ENCODE measurements at places on chromosomes 12 and 14.

- no peak for DNase-seq
Measured at GRCh38 chr14:81192594-81192993, 28.2 kb downstream of the GTF2A1 start.

- no peak for DNase-seq
Measured at GRCh38 chr14:98136012-98136789, 1135.8 kb downstream of the BCL11B start.

- DNase-seq = no peak
Measured at GRCh38 chr12:64469455-64470142, 17.7 kb downstream of the TBK1 start.

DNA sequence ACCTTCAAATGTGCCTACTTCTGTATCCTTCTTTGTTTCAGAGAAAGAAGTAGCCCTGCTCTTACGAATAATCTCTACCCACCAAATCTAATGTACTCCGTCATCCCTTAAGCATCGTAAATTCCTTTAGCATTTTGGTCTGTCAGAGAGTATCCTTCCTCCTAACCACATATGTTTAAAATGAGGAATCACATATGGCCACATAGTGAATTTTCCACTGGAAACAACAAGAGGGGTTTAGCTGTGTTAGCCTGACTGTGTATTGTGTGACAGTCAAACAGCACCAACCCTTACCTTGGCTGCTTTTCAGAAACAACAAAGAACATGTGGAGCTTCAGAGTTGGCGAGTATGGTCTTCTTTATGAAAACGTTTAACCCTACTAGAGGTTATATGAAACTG lies 5.5 kb downstream of the LUM start:
- no peak for DNase-seq

- no peak for DNase-seq
Measured at GRCh38 chr12:45975506-45975905, 14.9 kb downstream of the SCAF11 start.

DNA sequence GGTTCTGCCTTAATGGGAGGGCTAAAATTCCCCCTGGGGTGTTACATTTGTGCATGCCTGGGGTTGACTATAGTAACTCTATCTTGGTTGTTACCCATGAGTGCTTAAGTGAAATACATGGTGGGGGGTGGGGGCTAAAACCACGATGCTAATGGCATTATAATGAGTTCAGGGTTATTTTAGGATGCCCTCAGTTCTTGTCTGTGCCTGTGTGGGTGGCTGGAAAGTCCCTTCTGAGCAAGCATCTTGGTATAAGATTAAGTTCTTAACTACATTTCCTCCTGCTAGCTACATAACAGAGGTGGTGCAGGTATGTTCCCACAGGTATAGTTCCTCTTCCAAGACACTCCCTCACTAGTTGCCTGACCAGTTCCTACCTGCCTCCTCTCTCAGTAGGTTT lies 822.3 kb downstream of the LRFN5 start:
- no peak for DNase-seq

DNA sequence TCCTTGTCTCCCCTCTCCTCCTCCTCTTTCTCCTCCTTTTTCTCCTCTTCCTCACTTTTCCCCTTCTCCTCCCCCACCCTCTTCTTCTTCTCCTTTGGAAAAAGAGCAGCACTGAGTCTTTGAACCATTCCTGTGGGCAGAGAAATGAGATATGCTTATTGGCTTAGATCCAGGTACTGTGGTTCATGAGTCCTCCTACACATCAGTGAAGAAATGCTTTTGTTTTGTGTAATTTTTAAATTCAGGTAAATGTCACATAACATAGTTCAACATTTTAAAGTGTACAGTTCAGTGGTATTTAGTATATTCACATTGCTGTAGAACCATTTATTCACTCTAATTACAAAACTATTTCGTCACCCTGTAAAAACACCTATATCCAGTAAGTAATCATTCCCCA lies 402.1 kb downstream of the AACS start:
- no peak for DNase-seq

- no peak for DNase-seq
Measured at GRCh38 chr14:58191763-58192601, 8.0 kb upstream of the ACTR10 start.

DNA sequence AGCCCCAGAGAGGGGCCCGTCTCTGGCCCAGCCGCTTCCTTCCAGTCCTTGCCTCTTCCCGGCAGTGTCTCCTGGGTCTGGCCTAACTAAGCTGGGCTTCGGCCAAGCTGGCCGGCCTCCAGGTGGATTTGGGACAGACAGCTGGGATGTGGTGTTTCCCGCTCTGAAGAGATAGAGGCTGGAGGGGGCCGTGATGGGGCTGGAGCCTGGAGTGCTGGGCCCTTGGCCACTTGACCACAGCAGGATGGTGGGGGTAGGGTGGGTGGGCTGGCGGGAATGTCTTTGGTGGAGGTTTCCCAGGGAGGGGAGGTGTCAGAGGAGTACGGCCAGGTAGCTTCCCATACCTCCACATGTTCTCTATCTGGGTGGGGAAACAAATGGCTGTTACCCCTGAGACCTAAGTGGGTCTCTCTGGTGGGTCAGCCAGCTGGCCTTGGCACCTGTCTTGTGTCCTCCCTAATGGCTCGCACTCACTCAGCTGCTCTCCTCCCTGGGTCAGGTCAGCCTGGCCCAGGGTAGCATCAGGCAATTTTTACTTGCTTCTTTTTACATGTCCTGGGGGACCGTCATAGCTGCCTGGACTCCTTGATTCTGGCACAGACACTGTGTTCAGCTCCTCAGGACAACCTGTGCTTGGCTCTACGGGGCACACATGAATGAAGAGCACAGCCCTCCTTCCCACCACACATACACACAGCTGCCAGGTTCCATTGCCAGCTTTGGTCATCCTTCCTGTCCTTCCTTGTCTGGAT lies 19.8 kb upstream of the PGF start:
- DNase-seq = no peak

GRCh38 chr12:120362516-120363273 lies 6.3 kb downstream of the MSI1 start:
- peak; percentile 15 for DNase-seq

DNA sequence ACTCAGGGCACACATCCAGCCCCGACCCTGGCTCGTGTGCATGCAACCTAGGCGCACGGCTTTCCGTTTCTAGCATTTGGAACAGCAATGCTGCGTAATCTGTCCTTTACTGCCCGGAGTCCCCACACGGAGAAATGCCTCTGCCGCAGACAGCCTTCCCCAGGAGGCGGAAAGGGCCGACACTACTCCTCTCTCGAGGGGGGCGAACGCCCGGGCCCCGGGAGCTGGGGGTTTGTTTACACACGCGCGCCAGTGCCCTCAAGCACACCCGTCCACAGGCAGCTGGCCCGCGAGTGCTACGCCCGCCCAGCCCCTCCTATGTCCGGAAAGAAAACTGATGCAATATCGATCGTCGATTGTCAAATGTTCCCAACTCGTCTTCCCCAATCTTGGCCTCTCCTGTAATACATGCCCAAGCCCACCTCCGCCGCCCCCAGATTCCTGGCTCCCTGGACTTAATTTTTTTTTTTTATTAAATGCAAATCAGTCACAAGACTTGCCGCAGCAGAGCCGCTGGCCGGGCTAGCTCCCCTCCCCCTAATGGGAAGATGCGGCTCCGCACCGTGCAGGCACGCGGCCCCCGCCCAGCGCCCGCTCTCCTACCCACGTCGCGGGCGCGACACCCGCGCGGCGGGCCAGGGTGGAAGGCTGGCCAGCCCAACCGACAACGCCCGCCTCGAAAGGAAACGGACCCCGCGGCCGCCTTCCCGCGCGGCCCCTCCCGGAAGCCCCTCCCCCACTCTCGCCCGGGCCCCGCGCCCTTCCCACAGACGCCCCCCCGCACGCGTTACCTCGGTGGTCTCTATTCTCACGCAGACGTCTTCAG lies 642 bp downstream of the SLC38A2 start:
- DNase-seq = peak; percentile 17

GRCh38 chr14:103803661-103804060 lies 43.7 kb downstream of the PPP1R13B start:
- DNase-seq = no peak

GRCh38 chr14:75418850-75419768 lies 8.7 kb upstream of the JDP2 start:
- DNase-seq = no peak

DNA sequence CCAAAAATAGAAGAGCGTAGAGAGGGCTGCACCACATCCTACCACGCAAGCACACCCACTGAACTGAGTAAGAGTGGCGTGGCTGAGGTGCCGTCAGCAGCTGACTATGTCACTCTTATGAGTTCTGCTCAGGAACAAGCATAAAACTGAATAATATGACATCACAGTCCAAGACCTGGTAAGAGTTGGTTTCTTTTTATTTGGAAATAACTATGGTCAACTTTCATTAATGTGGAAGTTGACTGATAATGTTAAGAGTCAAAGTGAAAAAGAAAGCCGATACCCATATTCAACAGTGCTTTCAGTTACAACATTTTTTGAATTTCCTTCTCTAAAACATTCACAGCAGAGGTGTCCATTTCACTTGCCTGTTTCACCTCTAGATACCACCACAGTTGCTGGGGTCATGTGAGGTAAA lies 44.6 kb downstream of the GNS start:
- no peak for DNase-seq

DNA sequence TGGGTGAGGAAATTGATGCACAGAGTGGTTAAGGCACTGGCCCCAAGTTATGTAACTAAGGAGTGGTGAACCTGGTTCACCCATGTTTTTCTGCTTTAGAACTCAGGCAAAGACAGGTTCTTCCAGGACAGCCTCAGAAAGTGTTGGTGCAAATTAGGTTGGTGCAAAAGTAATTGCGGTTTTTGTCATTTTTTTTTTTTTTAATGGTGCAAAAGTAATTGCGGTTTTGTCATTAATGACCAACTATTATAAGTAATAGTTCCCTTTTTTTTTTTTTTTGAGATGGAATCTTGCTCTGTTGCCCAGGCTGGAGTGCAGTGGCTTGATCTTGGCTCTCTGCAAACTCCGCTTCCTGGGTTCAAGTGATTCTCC lies 5.2 kb upstream of the SSH1 start:
- no peak for DNase-seq

DNA sequence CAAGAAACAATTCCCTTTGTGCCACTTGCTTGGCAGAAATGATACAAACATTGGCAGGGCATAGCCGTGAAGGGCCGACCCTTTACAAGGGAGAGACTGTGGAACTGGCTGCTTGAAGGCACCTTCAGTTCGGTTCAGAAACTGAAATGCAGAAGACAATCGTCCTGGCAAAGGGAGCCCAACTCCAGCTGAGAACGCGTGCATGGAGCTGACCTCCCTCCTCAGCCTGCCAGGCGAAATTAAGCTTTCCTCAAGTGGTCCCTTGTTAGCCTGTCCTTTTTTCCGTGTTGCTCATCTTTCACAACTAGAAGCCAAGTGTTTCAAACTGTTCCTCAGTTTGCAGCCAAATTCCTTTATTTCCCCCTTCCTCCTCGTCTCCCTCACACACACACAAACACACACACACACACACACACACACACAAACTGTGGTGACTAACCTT lies 8.1 kb downstream of the LGR5 start:
- DNase-seq = no peak

- no peak for DNase-seq
Measured at GRCh38 chr12:46154221-46154985, 114.4 kb downstream of the SLC38A1 start.

GRCh38 chr12:69083689-69084088 lies 150.7 kb upstream of the CPM start:
- no peak for DNase-seq

GRCh38 chr14:81416981-81417380 lies 16.9 kb upstream of the STON2 start:
- no peak for DNase-seq

- no peak for DNase-seq
Measured at GRCh38 chr12:132550014-132550802, 60.2 kb downstream of the LRCOL1 start.

- DNase-seq = no peak
Measured at GRCh38 chr12:11601647-11602046, 47.8 kb upstream of the ETV6 start.

DNA sequence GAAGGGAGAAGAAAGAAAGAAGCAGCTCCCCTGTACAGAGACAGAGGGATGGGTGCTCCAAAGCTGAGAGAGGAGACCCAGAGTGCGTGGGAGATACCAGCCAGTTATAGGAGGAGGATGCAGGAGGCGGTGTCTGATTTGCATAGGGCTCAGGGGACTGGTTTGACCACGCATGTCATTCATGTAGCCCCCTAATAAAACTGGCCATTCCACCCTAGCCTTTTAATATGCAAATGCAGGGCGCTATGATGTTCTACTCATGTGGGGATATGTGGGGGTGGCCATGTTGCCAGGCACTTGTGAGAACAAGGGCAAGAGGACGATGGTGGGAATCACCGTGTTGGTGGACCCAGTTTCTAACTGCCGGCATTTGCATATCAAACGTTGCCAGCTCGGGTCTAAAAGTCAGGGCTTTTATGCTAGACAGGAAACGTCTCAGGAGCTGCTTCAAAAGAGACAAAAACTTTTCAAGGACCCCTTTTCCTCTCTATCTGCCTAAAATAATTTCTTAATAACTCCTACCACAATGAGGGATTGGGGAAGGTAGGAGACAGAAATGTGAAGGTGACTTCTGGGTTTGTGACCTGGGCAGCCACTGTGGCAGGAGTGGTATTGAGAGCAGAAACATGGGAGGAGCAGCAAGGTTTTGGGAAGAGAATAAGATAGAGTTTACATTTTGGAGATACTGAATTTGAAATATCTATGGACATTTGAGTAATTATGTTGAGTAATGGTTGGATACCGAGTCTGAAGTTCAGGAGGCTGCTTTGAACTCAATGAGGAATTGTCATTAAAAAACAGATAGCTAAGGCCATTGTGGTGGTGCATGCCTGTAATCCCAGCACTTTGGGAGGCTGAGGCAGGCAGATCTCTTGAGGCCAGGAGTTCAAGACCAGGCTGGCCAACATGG lies 2.2 kb upstream of the ATXN3 start:
- no peak for DNase-seq

DNA sequence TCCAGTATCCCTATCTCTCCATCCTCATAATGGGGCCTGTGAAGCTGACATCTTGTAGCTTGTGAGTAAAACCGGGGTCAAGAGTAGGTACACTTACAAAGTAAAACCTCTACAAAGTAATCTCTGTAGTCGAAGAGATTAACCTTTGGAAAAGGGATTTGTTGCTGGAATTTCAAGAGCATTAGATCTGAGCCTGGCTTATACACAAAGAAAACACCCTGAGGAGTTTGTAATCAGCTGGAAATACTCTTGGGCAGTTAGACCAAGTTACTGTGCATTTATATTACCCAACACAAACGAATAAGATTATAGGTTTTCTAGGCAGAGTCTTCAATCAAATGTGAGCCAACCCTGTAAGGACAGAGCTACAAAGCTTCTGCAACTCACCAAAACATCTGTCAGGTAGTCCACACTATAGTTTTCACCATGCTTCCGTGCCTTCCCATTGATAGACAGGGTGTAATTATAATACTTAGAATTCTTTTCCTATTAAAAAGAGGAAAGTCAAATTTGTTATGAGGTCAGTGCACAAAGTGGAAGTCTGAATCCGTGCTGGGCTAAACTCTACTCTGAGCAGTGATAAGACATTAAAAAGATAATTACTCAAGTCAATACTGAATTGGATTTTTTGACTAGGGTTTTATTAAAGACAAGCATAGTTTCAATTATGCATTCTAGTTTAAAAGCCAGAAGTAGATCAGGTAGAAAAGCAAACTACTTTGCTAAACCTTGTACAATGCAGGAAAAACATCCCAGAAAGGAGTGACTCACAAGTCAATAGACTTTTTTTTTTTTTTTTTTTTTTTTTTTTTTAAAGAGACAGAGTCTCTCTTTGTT lies 14.6 kb downstream of the GNS start:
- DNase-seq = no peak

Measured in NCI-H187 (cell line).